A549 treated with DMSO at 1 μM for 4 hours (cell line): ENCODE measurements at places on chromosomes 2 and 18. TPM values are rescaled to one million over a fixed set of nuclear protein-coding genes. Genes with fewer than 3 reads are reported as not detected.

NEU2 gene
- not detected in 5 replicates for total RNA-seq

SERPINB13 gene
- not detected in 5 replicates for total RNA-seq

MAL gene
- total RNA-seq, result 0.16 to 0.23 TPM in 2 of 5 replicates, not detected in the others

SGO2 gene
- total RNA-seq, result 9.8 to 17.1 TPM (median 16.1 TPM) in 5 replicates

ARHGAP25 gene
- 0.13 to 0.21 TPM (median 0.16 TPM) in 5 replicates for total RNA-seq

CRYGD gene
- total RNA-seq, result not detected in 5 replicates

CETN1 gene
- total RNA-seq, result not detected in 5 replicates

ZAP70 gene
- total RNA-seq, result 0.05 to 0.10 TPM in 2 of 5 replicates, not detected in the others

DYNAP gene
- total RNA-seq, result not detected in 5 replicates

ALPP gene
- 0.20 to 0.50 TPM (median 0.30 TPM) in 5 replicates for total RNA-seq

CNTNAP5 gene
- total RNA-seq, result not detected in 5 replicates

KATNAL2 gene
- 0.75 to 2.6 TPM (median 1.8 TPM) in 5 replicates for total RNA-seq

FAP gene
- total RNA-seq, result 0.08 to 0.15 TPM (median 0.11 TPM) in 3 of 5 replicates, not detected in the others

GLB1L gene
- total RNA-seq, result 5.1 to 6.7 TPM (median 6.1 TPM) in 5 replicates

STK39 gene
- 15.2 to 21.5 TPM (median 16.6 TPM) in 5 replicates for total RNA-seq

MRPS9 gene
- total RNA-seq, result 30.8 to 35.3 TPM (median 33.1 TPM) in 5 replicates

KIAA2012 gene
- total RNA-seq, result not detected in 5 replicates

ABHD1 gene
- total RNA-seq, result 1.1 to 2.3 TPM (median 1.6 TPM) in 5 replicates

WNT10A gene
- total RNA-seq, result 0.11 TPM in 1 of 5 replicates, not detected in the others

ATP8B1 gene
- total RNA-seq, result 9.9 to 13.9 TPM (median 10.6 TPM) in 5 replicates

IL1F10 gene
- total RNA-seq, result not detected in 5 replicates
